Mucosa of gallbladder (tissue), 1 donor: ENCODE measurements at places on chromosomes 6 and 20. TPM values are rescaled to one million over a fixed set of nuclear protein-coding genes. Genes with fewer than 3 reads are reported as not detected.

Gene MKKS
- 33.2 TPM for total RNA-seq

Gene PI3
- not detected for total RNA-seq

Gene FRK
- total RNA-seq: 24.3 TPM

Gene KCNB1
- total RNA-seq: 7.1 TPM

Gene DEFB116
- total RNA-seq: not detected

Gene B3GALT4
- 25.4 TPM for total RNA-seq

Gene RAET1G
- total RNA-seq: 0.52 TPM

Gene METTL24
- total RNA-seq: 15.7 TPM

Gene C20orf202
- 0.66 TPM for total RNA-seq

Gene PHACTR1
- 14.6 TPM for total RNA-seq

Gene DUSP22
- 36.4 TPM for total RNA-seq

Gene ATP9A
- 49.5 TPM for total RNA-seq

Gene AKAP7
- total RNA-seq: 56.3 TPM

Gene NKX2-2
- not detected for total RNA-seq

Gene ANKRD6
- 14.9 TPM for total RNA-seq

- no peak for DNase-seq
Observed at GRCh38 chr6:114592506-114592905, 249.7 kb upstream of the HS3ST5 start.

- no peak for DNase-seq
Observed at GRCh38 chr6:4322134-4322845, 186.9 kb upstream of the ECI2 start.

GRCh38 chr6:37580176-37580955 is 80.7 kb upstream of the CCDC167 start:
- no peak for DNase-seq

- DNase-seq: no peak
Observed at GRCh38 chr6:146498309-146498708, 45.3 kb upstream of the RAB32 start.

- no peak for DNase-seq
Observed at GRCh38 chr6:158475344-158476302, 84.3 kb upstream of the TMEM181 start.

- no peak for DNase-seq
Observed at GRCh38 chr20:25052255-25053194, 5.4 kb downstream of the ACSS1 start.

DNA sequence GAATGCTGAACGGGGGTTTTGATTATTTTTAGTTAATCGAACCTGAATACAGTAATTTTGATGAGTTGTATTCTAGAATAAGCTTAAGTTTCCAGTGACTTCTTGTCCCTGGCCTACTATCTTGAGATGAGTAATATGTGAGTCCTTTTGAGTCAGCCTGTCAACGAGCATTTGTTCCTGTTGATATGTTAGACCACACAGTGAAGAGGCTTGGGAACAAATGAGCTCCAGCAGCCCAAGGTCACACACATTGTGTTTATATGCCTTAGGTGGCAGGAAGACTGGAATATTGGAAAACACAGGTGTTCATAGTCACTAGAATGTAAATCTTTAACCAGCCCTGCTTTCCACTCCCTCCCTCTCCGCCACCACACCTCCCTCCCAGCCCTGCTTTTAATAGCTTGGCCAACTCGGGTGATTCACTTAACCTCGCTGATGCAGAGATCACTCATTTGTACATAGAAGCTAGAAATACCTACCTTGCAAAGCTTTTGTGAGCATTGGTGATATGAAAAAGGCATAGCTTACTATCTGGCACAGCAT is 9.1 kb downstream of the SMPDL3A start:
- peak; percentile 85 for DNase-seq

DNA sequence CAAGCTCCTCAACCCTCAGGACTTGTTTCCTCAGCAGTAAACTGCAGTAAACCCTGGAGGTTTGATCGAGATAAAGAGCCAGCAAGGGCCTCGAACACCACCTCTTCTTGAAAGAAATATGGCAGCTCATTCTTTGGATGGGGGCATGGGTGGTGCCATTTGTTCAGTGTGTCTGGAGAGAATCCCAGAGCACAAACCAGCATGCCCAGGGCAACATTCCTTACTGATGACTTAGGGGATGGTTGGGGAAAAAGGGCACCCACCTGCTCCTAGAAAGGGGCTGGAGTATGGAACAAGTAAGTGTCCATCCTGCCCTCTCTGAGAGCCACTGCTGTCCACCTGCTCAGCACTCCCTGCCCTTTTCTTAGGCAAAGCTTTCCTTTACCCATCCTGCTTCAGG is 31.3 kb upstream of the ZFAND3 start:
- no peak for DNase-seq

GRCh38 chr6:62707156-62707555 is 421.1 kb upstream of the KHDRBS2 start:
- DNase-seq: no peak

DNA sequence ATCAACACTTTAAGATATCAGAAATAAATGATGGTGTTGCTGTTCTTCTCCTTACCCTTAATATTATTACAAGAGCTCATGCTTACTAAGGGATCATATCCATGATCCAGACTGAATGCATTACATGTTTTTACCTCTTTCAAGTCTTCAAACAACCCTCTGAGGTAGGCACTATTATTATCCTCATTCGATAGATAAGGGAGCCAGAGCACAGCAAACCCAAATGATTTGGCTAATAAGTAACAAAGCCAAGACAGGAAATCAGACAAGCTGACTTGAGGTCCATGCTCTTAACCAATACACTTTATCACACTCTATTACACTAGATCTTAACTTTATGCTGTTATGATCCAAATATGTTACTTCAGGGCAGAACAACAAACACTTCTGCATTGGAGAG is 145.9 kb downstream of the RALGAPA2 start:
- DNase-seq: no peak

DNA sequence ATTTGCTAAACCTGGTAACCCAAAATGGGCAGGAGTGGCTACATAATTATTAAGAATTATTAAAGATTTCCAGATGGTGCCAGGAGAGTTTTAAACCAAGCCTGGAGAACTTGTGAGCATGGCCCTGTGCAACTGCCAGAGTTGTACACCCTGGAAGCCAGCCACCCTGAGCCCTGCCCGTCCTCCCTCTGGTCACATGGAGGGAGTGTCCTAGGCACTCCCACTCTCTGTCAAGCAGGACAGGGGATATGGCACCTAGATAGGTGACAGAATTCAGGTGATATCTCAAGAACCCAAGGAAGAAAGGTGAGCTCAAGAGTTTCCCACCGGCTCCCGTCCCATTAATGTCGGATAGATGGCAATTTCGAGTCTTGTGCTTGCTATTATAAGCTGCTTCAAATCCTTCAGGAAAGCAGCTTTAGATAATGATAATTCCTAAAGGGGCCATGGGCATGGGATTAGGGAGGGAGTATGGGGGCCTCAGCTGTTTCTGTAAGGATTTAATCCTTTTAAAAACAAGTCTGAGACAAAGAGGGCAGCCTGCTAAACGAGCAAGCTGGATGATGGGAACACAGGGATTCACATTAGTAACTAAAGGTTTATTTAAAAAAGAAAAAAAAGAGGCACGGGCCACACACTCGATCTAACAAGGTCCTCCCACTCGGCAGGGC is 169.1 kb downstream of the BMP7 start:
- no peak for DNase-seq

- no peak for DNase-seq
Observed at GRCh38 chr6:140101818-140102217, 727.4 kb upstream of the CITED2 start.

DNA sequence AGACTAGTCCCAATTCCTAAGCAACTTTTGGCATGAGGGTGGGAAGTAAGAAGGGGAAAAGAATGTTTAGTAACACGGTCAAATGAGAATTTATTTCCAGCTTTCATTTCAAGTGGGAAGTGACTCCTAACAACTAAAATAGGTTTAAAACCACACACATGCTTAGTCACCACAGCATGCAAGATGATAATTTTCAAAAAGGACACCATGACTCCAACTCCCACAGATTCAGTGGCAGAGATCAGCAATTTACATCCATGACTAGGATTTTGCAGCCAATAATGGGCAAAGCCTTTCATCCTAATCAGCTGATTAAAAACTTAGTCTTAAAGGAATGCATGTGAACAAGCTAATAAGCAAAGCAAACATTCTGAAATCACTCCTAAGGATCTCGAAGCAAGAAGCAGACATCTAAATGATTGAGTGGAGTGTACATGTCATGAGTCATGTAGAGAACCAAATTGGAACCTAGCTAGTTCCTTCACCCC is 48.1 kb upstream of the GCLC start:
- DNase-seq: no peak

- peak; percentile 94 for DNase-seq
Observed at GRCh38 chr6:14804785-14805210, 441.1 kb upstream of the JARID2 start.

- peak; percentile 86 for DNase-seq
Observed at GRCh38 chr20:62577490-62577836, 64.8 kb upstream of the SLCO4A1 start.

DNA sequence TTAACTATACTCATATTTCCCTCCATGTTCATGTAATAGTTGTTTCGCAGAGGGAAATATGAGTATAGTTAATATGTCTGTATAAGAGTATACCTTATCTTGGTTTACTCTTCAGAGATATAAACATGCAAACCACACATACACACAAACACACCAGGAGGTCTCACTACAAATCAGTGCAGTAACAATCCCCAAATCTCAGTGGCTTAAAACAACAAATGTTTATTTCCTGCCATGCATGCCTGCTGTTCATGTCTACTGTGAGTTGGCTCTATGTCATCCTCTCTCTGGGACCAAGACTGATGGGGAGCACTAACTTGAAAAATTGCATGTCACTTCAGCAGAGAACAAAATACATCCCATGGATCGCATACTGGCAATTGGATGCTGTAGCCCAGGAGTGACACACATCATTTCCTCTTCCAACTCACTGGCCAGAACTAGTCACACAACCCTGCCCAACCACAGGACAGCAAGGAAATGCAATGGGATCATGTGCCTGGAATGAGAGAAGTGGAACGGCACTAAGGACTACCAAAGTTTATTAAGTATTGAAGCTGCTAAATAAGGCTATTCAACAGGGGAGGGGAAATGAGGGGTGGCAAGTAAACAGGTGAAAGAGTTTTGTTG is 89.0 kb upstream of the DTNBP1 start:
- no peak for DNase-seq

DNA sequence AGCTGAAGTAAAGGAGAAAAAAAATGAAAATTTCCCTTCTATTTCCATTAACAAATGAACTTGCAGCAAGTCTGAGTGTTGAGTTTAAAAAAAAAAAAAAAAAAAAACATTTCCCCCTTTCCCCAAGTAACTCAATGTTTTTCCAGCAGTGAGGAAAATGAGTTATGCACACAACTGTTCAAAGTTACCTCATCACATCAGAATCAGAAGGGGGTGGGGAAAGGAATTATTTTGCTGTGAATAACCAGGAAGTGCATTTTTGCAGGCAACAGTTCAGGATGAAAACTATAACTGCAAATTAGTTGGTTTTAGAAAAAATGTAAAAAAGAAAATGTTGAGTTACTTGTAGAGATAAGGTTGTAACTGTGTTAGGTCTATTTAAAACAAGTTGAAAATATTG is 568.9 kb upstream of the CITED2 start:
- DNase-seq: no peak

DNA sequence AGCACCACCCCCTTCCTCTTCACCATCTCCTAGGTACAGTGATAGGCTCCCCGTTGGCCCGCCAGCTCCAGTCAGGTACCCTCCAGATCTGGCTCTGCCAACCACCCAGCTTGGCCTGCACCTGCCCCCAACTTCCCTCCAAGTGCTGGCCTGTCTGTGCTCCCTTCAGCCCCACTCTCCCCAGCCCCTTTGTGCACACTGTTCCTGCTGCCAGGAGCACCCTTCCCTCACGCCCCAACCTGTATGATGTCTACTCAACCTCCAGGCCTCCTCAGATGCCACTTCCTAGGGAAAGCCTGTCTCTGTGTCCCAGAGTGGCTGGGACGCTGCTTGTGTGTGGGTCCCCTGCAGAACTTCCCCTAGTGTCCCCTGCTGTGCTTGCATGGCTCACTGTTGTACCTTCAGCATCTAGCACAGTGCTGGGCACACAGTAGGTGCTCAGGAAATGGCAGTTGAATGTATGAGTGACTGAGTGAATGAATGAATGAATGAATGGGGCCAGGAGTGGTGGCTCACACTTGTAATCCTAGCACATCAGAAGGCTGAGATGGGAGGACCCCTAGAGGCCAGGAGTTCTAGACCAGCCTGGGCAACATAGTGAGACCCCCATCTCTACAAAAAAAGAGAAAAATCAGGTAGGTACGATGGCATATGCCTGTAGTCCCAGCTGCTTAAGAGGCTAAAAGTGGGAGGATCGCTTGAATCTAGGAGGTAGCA is 3.0 kb downstream of the ZBP1 start:
- DNase-seq: peak; percentile 5

- DNase-seq: no peak
Observed at GRCh38 chr20:11212272-11212671, 538.5 kb upstream of the JAG1 start.

DNA sequence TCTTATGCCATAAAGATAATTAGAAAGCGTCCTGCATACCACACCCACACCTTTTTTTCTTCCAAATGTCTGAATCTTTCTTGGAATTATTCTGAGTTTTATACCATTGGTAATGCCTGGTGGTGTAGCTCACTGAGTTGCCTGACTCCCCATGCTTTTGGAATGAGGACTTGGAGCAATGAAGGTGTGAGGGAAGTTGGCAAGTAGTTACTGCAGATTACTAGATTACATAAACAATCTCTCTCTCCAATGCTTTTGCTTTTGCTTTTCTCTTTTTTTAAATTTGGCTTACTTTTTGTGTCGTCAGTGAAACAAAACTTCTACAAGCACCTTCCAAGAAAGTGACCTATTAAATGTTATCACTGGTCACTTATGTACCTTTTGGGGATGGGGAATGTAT is 406.1 kb upstream of the SOX4 start:
- DNase-seq: no peak

DNA sequence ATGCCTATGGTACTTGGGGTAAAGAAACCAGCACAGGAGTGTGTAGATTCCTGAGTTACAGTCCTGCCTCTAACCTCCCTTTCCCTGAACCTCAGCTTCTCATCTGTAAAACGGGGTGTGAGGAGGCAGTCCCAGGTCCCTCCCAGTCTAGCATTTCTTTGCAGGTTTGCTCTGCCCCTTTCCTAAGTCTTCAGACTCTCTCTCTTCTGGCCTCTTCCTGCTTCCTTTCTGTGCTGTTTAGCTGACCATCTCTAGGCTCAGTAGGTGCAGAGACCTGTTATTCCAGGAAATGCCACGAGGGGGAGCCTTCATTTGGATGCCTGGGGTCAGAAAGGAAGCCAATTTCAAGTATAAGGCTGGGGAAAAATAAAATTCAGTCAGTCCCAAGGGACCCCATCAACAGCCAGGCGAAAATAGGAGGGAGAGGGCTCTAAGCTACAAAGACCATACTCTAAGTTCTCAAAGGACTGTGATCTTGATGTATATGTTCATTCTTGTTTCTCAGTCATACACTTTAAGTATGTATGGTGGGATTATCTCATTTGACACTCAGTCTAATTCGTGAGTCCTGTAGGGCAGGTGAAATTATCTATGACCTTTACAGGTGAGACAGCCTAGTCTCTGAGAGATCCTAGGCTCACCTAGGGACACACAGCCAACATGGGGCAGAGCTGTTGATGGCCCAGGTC is 89.1 kb downstream of the NCR2 start:
- peak; percentile 89 for DNase-seq

- no peak for DNase-seq
Observed at GRCh38 chr20:59737816-59738215, 133.5 kb downstream of the PHACTR3 start.
